ENCODE measurements at places on chromosomes 3 and 15.
A peak's percentile ranks its signal among the peaks of the same experiment; 100 is the strongest.

DNA sequence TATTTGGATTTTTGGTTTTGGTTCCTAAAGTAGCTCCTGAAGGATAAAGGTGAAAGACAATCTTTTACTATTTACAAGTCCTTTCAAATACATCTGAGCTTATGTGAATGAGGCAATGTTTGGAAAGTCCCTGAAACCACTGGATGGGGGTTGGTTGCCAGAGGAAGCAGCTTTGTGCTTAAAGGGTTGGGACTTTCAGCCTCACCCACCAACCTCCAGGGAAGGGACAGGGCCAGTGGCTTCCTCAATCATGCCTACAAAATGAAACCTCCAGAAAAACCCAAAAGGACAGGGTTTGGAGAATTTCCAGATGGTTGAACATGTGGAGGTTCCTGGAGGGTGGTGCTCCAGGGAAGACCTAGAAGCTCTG, 20.9 kb upstream of the ABHD17C start:
- DNase-seq: no peak

DNA sequence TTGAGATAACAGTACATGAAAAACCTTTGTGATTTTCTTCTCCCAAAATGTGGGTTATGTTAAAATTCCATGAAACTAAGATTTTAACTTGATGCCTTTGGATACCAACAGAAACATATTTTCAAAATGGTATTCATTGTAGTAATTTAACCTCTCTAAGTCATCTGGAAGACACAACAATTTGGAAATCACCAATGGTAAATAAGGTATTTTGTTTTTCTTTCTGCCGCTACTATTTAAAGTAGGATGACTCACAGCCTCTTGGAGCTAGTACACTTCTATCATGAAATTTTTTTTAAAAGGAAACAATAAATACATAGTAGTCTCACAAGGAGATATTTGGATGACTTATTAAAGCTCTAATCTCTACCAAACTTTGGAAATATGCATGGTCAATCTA, 291.6 kb upstream of the VEPH1 start:
- no peak for DNase-seq

- no peak for DNase-seq
Measured at GRCh38 chr3:144521131-144521530, 549.5 kb downstream of the DIPK2A start.

DNA sequence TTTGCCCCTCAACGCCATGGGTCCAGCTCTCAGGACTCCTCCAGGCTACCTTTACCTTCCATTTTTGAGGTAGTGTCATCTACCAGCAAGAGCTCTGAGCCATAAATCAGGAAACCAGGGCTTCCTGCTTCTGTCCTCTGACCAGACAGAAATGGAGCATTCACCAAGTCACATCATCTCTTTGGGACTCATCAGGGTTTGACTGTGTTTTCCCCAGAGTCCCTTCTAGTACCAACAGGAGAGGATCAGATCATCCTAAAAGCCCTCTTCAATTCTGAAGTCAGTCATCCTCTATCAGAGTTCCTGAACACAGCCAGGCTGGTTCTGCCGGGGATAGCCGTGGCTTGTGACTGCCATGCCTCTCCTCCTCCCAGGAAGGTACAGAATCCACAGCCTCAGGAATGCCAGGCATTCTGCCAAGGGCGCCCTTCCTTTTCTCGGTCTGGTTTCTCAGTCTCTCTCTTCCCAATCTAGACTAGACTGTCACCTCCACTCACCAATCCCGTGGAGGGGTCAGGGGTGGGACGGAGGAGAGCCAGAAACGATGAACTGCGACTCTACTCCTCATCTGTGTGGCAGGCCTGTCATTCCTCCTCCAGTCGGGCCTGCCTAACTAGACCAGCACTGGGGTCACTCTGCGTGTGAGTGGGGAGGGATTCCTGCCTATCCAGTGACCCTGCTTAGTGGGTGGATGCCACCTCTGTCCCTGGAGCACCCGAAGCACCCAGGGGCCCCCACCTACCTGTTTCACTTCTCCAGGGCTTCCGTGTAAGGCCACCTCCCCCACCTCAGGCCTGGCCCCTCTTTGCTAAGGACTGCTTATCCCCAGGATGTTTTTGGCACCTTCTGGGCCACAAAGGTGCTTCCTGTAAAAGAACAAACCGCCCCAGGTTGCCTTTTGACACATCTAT, 30.9 kb downstream of the CCNL1 start:
- DNase-seq: peak; percentile 16

GRCh38 chr15:66591322-66591862, 25.6 kb upstream of the LCTL start:
- DNase-seq: no peak

DNA sequence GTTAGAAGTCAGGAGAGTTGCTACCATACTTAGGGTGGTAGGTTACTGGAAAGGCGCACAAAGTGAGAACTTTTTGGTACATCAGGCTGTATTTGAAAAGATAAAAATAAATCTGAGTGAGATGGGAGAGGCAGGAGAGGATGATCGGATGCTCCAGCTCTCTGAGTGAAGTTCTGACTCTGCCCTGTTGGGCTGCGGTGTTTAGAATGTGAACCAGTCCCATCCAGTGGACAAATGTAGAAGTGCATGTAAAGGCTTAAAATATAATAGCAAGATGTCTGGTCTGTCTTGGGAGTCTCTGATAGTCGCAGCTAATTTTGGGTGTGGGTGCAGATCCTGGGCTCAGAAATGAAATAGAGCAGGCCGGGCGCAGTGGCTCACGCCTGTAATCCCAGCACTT, 30.4 kb downstream of the ACKR2 start:
- DNase-seq: no peak

All from T-cell (primary cell).